Fibroblast of lung (primary cell): ENCODE measurements at places on chromosomes 5 and 9. TPM values are rescaled to one million over a fixed set of nuclear protein-coding genes. Genes with fewer than 3 reads are reported as not detected.

DNA sequence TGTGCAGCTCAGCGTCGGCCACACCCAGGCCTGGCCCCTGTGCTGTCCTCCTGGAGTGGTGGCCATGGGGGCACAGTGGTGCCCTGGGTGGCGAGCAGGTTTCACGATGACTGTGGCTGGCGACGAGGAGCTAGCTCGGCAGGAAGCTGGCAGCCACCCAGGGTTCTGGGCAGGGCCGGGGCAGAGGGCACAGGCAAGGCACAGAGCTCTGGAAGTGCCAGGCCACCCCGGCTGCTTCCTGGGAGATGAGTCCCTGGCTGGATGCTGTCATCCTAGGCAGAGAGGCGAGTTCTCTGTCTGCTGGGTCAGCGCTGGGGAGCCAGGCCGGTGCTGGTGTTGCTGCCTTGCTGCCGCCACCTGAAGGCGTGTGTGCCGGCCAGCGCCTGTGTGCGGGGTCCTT is 51.7 kb downstream of the RXRA start:
- DNase-seq = no peak

DNA sequence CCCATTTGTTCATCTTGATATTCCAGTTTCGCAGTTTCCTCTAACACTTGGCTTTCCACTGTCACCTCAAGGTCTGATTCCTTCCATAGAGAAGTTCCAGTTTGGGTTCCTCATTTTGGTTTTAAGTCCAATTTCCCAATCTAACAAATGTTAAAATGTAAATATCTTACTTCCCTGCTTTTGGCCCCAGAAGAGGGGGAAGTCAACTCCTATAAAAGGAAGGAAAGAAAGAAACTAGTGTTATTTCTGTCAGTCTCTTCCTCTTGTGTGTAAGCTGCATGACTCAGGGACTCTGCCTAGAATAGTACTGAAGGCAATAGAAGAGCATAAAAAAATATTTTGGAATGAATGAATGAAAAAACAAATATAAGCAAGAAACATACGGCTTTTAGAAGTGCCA is 127.5 kb upstream of the CCNG1 start:
- no peak for DNase-seq

The ARHGEF39 gene
- total RNA-seq = under 0.01 and 0.66 TPM in 2 replicates

DNA sequence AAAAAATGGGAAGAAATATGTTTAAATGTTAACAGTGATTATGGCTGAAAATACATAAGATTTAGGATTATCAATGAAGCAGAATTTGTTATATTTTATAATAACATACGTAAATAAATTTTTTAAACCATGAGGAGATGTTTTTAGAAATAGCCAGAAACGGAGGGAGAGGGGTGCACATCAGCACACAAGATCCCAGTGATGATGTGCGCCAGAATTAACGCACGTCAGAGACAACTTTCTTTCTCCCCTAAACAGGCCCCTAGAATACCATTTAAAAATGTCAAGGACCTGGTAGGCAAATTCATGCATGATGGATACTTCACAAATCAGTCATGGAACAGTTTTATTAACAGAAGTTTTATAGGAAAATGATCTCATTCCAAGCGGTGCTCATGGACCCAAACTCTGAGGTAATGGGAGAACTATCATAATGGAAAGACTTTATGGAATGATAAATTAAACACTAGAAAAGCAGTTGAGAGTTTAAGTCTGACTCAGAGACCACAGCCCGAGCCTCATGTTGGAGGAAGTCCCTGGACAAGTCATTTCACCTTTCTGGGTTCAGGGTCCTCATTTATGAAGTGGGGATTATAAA is 258.9 kb upstream of the GAS1 start:
- DNase-seq = peak; percentile 39

GRCh38 chr9:100052375-100052774 is 46.4 kb downstream of the ERP44 start:
- no peak for DNase-seq

DNA sequence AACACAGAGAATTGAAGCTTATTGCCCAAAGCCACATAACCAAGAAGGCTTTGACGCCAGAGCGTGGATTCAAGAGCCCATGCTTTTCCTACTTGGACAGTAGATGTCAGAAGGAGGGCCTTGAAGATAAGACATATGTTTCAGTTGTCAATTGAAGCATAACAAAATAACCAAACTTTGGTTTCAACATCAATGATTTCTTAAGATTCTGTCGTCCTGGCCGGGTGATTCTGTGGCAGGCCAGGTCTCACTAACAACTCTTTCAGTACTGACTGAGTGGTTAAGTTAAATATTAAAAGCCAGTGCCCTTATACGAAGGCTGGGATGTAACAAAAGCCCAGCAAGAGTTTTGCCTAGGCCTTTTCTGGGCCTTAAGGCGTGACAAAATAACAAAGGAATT is 94.0 kb downstream of the RCL1 start:
- DNase-seq = no peak

- no peak for DNase-seq
Observed at GRCh38 chr5:124783285-124783684, 36.8 kb upstream of the ZNF608 start.

The SCGB3A1 gene
- total RNA-seq = not detected in 2 replicates

- peak; percentile 38 for DNase-seq
Observed at GRCh38 chr5:120297616-120298015, 166.5 kb upstream of the PRR16 start.

The PTGDS gene
- total RNA-seq = 89.9 and 90.3 TPM in 2 replicates

- DNase-seq = no peak
Observed at GRCh38 chr9:37192803-37193202, 72.4 kb downstream of the ZCCHC7 start.

The IL9 gene
- not detected in 2 replicates for total RNA-seq

The ZFP37 gene
- 2.8 and 5.1 TPM in 2 replicates for total RNA-seq

The LCN15 gene
- total RNA-seq = not detected in 2 replicates

GRCh38 chr5:72121780-72122445 is 14.6 kb downstream of the MAP1B start:
- DNase-seq = no peak

GRCh38 chr5:146410272-146410671 is 36.9 kb upstream of the TCERG1 start:
- no peak for DNase-seq

The FCN1 gene
- not detected in 2 replicates for total RNA-seq

DNA sequence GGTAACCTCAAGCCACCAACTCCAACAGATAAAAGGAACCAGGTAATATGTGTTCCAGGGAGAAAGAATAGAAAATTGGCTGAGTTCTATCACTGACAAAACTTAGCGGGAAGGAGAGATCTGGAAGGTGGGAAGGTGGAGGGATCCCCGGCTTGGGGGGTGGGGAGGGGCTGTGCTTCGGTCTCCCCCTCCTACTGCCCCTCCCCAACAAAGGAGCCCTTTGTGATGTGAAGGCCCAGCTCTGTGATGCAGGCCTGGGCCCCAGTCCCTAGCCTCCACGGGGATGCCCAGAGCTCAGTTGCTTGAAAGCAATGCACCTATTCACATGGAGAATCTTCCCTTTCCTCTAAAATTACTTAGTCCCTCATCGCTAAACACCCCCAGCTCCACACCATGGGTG is 4.4 kb upstream of the ZNF484 start:
- no peak for DNase-seq

- peak; percentile 13 for DNase-seq
Observed at GRCh38 chr5:15492545-15492944, 7.4 kb upstream of the FBXL7 start.

The TMEM252 gene
- not detected in 2 replicates for total RNA-seq

- DNase-seq = no peak
Observed at GRCh38 chr5:149256451-149256850, 15.2 kb upstream of the AFAP1L1 start.

The MOB3B gene
- total RNA-seq = under 0.01 TPM in 2 replicates

The SV2C gene
- total RNA-seq = not detected in 2 replicates

DNA sequence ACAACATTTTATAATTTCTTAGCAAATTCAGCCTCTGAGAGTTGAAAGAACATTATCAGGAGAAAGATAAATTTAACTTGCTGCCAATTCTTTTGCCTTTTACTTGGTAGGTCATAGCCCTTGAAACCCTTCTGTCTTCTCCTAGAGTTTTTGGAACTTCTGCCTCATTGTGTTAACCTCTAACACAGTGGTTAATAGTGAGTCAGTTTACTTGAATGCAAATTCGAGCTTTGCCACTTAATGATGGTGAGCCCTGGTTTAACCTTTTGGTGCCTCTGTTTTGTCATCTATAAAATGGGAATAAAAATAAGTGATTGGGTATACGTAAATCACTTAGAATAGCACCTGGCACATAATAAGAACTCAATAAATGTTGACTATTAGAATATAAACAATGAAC is 1.8 kb upstream of the INIP start:
- peak; percentile 21 for DNase-seq
